Progenitor cell of endocrine pancreas (in vitro differentiated cells): ENCODE measurements at places on chromosomes 6 and 20.

GRCh38 chr6:27669624-27670301, 196.9 kb upstream of the ZNF184 start:
- no peak for DNase-seq

GRCh38 chr20:63117661-63118302, 98.1 kb downstream of the YTHDF1 start:
- no peak for DNase-seq

GRCh38 chr20:40477805-40478204, 211.2 kb downstream of the MAFB start:
- no peak for DNase-seq

GRCh38 chr20:32483351-32484224, 101.5 kb downstream of the NOL4L start:
- peak; percentile 90 for DNase-seq

DNA sequence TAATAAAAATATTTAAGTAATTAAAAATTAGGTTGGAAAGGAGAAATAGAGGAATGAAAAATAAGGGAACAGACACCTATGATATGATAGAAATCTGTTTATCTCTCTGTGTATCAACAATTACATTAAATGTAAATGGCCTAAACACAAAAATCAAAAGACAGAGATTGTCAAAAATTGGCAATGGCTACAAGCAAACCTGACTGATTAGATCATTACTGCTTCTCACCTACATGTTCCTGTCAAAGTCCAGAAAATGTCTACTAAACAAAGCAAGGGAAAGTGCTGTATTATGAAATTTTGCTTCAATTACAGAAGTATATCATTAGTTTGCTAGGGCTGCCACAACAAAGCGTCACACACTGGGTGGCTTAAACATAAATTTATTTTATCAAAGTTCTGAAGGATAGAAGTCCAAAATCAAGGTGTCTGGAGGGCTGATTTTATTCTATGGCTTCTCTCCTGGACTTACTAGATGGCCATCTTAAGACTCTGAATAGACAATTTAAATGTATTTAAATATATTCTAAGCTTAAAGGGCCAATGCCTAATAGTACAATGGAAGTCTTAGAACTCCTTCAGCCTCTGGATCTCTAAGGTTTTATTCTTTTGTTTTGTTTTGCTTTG, 6.3 kb downstream of the ME1 start:
- DNase-seq, result no peak

DNA sequence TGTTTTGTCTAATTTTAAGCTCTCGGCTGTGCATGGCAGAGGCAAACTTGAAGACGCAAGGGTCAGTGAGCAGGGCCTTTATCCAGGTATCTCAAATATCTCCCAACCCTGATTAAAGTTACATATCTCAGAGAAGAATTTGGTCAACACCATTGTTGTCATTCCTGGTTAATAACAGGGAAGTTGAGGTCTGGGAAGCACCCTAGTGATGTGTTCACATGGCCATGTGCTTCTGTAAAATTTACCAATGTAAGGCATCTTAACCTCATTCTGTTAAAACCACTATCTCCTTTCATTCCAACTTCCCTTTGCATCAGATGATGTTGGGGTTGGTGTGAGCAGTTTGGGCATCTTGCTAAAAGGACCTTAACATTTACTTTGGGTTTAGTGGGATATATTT, 4.0 kb upstream of the FAM110A start:
- DNase-seq, result no peak

DNA sequence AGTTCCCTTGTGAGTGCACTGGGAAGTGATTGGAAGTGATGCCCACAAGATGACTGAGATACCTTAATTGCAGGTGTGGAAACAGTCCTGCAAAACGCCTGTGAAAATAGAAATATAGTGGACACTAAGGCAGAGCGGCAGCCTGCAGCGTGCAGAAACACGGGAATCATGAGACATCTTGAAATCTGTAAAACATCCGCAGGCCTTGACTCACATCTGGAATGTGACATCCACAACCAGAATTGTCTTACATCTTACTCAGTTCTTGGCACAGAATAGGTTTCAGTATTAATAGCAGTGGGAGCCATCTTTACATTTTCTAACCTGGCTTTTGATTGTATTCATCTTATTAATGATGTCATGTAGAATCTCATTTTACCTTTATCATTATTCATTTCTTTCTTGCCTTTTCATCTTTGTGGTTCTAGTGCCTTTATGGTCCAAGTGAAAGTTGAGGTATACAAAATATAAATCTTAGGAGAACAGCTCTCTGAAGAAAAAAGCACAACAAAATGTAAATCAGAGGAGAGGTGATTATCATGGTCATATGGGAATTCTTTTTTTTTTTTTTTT, 44.6 kb downstream of the CDYL start:
- no peak for DNase-seq

- DNase-seq, result no peak
These were observed 266.3 kb upstream of the ECI2 start for GRCh38 chr6:4401408-4402368.

GRCh38 chr6:44221291-44221960, 2.0 kb upstream of the SLC29A1 start:
- peak; percentile 59 for DNase-seq

DNA sequence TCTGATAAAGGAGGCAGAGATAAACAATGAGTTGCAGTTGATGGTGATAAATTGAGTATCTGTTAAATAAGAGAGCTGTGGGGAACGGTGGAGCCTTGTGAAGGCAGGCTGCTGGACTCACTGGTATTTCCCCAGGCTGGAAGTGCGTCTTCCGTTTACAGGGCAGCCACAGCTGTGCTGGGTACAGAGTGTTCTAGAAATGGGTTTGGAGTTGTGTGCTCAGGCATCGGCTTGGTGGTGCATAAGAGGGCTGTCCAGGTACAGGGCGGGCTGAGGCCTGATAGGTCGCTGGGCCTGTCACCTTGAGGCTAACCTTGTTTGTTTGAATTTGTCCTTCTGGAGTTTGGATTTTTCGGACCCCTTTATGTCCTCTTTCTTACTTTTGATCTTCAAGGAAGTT, 39.3 kb downstream of the ARID1B start:
- DNase-seq, result no peak

DNA sequence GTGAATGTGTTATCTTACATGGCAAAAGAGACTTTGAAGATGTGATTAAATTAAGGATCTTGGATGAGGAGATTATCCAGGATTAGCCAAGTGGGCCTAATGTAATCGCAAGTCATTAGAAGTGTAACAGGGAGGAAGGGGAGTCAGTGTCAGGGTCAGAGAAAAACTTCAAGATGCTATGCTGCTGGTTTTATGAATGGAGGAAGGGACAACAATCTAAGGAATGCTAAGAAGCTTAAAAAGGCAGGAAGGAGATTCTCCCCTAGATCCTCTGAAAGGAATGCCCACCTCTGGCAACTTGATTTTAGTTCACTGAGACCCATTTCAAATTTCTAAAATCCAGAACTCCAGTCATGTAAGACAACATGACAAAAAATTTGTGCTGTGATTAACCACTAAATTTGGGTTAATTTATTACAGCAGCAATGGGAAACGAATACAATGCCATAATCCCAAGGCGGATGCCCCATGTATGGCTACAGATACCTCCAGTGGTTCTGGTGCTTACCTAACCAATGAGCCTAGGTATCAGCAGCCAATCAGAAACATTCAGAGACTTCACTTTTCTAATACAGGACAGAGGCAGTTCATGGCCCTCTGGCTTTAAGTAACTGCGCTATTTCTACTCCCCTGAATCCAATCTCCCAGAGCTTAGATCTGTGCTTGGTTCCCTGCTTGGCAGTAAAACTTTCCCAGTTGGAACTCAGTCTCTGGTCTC, 3.6 kb upstream of the TAAR8 start:
- DNase-seq, result no peak

DNA sequence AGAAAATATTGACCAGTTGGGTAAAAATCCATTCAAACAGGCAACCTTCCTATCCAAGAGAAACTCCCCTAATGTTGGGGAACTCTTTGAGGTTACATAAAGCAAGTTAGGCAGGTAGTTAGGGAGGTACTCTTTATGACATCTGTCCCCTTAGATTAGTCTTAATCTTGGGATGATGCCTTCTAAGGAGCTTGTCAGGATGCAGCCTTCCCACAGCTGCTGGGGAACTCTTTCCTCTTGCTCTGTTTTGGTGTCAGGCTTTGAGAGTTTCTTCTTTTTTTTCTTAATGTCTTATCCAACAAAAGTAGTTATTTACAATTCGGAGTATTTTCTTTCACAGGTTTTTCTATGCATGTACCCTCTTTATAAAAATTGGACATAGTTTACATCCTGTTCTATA, 194.8 kb downstream of the CDKAL1 start:
- no peak for DNase-seq

GRCh38 chr6:52491203-52492069, 71.3 kb downstream of the EFHC1 start:
- DNase-seq, result no peak

GRCh38 chr20:50920997-50921396, 10.2 kb downstream of the ADNP start:
- no peak for DNase-seq

GRCh38 chr6:19571176-19571575, 266.0 kb upstream of the ID4 start:
- no peak for DNase-seq

DNA sequence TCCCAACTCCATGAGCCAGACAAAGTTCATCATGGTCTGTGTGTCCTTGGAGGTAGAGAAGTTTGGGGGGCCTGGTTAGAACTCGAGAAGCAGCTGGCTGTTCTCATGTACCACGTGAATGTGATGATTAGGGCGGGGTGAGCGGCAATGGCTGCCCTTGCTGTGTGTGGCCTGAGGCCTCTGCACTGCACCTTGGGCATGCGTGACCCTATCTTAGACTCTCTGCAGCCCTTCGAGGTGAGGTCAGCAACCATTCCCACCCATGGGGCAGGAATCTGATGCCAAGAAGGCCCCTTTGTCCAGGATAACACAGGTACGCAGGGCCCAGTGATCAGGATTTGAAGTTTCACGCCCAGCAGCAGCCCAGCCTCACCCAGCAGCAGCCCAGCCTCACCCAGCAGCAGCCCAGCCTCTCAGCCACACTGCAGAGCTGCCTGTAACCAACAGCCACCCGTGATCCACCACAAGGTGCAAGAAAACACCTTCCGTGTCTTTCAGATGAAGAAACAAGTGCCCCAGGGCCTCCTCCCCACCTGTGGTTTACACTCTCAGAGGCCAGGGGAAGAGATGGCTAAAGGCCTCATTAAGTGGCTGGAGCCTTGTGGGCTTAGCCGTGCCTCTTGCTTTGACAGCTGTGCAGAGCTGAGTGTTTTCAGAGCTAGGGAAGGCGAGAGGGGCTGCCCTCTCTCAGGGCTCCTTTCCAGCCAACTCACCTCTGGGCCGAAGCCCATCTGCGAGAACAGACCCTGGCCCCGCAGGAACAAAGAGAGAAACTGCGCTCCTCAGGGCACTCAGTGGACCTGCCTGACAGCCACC, 195.2 kb upstream of the CDH4 start:
- DNase-seq, result no peak

DNA sequence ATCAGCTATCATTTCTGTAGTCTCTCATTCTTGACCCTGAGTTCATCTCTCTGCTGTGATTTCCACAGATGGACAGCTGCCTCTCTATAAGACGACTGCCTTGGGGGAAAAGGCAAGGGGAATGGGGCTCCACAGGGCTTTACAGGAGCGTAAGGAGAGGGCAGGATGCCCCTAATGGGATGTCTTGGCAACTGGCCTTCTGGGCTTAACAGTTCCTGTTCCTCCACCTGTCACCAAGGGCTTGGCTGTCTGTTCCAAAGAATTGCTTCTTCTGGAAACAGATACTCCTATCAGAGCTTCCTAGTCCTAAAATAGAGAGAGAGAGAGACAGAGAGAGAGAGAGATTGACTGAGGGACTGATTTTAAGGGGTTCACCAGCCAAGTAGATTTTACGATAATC, 181.9 kb downstream of the TMEM200A start:
- no peak for DNase-seq

GRCh38 chr20:24649787-24650490, 180.5 kb downstream of the SYNDIG1 start:
- DNase-seq, result no peak

GRCh38 chr20:15162079-15162647, 824.8 kb upstream of the FLRT3 start:
- no peak for DNase-seq

- no peak for DNase-seq
These were observed 29.4 kb downstream of the NCOA5 start for GRCh38 chr20:46060301-46060881.

- DNase-seq, result no peak
These were observed 654.1 kb downstream of the KIF16B start for GRCh38 chr20:15919118-15919517.

GRCh38 chr20:34543463-34544056, 15.0 kb upstream of the MAP1LC3A start:
- no peak for DNase-seq

- DNase-seq, result no peak
These were observed 39.1 kb upstream of the PAK5 start for GRCh38 chr20:9877932-9878495.
